Caki2 (cell line): ENCODE measurements at places on chromosomes 7 and 10.

DNA sequence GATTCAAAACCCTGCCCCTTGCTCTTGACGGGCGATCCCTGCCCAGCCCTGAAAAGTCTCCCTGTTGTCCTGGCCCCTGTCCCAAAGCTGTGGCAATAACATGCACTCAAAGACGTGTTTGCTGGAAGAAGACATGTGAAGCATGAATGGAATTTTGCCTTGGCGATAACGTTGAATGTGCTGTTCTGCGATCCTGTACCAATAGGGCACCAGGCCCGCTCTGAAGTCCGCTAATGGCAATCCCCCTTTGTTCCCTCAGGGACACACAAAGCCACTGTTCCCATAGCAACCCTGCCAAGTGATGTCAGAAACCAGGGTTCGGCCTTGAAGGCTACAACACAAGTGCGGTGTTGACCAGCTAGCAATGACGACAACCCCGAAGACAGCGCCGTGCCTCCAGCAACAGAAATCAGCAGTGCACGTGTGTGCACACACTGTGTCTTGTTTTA, 284.6 kb downstream of the KLF6 start:
- DNase-seq = no peak

DNA sequence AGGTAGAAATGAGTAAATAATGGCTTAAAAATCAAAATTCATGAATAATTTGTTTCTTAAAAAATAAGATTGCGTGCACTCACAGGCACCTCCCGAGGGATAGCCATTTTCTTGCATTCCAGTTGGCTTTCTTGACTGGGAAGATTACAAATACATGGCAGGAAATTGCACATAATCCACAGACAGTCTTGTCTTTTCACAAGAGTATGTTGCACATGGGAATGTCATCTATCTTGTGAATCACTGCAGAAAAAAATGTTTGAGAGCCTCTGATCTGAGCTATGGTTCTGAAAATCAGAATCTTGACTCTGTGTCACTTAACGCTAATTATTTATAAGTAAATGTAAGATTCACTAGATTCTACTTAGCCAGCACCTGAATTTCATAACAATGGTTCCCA, 74.1 kb upstream of the PRKG1 start:
- DNase-seq = no peak

- peak; percentile 16 for DNase-seq
Measured at GRCh38 chr10:25815236-25815635, 118.8 kb upstream of the MYO3A start.

GRCh38 chr10:116974456-116975005, 30.5 kb downstream of the SHTN1 start:
- DNase-seq = no peak

DNA sequence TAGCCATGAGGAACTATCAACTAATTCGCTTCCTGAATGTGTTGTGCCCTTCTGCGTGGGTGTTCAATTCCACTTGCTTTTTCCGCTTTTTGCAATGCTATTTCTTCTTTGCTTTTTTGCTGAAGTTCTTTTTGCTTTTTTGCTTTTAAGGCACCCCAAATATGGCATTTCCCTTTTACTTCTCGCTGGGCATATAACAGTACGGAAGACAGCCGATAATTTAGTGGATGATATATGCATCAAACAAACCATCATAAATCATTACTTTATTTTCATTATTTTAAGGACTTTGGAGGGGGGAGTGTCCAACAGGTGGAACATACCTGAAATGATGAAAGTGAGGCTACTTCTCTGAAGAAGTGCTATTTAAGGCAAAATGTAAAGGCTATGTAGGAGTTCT, 277.0 kb upstream of the MTPN start:
- no peak for DNase-seq

- DNase-seq = no peak
Measured at GRCh38 chr7:109782806-109783205, 1213.1 kb downstream of the DNAJB9 start.

DNA sequence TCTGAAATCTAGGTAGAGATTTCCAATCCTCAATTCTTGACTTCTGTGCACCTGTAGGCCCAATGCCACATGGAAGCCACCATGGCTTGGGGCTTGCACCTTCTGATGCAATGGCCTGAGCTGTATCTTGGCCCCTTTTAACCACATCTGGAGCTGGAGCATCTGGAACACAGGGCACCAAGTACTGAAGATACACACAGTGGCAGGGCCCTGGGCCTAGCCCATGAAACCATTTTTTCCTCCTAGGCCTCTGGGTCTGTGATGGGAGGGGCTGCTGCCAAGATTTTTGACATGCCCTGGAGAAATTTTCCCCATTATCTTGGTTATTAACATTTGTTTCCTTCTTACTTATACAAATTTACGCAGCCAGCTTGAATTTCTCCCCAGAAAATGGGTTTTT, 39.1 kb downstream of the GCC1 start:
- no peak for DNase-seq

- DNase-seq = no peak
Measured at GRCh38 chr7:13912715-13913278, 76.7 kb downstream of the ETV1 start.

DNA sequence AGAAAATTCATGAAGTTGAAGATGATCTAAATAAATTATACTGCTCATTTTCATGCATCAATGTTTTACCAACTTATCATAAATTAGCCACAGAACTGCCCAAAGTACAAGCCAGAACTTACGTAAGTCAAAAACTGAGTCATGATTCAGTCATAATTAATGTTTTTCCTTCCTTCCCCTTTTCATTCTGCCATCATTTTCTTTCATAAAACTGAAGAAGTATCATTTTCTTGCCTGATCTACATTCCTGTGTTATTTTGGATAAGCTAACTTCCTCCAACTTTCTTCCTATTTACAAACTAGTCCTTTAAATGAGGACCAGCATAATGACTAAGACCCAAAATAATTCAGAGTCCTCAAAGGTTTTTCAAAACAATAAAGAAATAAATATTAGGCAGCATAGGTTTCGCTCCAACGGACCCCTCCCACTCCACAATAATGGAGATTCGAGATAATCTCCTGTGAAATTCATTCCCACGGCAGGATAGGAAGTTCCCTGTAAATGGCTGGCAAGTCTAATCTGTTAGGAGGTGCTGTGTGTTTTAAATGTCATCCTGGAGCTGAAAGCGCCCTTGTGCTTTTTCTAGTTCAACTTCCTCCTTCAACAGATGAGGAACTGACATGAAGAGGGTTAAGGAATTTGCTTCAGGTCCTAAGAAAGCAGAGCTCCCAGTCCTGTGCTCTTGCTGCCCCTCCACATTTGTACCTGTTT, 218.9 kb downstream of the DOCK4 start:
- DNase-seq = no peak

- no peak for DNase-seq
Measured at GRCh38 chr10:74415146-74415839, 264.3 kb downstream of the ADK start.

DNA sequence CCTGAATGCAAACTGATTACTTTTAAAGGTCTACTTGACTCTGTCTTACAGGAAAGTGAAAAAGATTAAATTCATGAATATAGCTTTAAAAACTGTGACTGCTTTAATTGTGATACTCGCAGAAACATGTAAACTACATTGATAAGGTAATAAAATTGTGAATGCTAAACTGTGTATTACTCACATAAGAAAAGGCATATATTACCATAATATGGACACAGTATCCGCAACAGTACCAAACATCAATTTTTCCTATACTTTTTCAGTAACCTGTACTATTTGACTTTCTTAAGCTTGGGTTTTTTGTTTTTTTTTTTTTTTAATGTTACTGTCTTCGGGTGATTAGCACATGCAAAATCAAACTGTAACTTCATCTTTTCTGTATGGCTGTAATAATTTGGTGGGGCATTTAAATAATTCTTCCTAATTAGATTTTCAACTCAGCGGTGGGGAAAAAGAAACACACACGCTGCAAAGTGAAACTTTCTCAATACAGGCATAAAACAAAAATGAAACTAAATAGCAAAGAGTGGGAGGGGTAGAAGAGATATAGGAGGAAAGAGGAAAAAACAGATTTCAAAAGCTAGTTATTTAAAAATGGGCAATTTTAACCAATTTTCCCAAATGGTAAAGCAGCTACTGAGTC, 23.2 kb downstream of the NT5C3A start:
- DNase-seq = no peak

DNA sequence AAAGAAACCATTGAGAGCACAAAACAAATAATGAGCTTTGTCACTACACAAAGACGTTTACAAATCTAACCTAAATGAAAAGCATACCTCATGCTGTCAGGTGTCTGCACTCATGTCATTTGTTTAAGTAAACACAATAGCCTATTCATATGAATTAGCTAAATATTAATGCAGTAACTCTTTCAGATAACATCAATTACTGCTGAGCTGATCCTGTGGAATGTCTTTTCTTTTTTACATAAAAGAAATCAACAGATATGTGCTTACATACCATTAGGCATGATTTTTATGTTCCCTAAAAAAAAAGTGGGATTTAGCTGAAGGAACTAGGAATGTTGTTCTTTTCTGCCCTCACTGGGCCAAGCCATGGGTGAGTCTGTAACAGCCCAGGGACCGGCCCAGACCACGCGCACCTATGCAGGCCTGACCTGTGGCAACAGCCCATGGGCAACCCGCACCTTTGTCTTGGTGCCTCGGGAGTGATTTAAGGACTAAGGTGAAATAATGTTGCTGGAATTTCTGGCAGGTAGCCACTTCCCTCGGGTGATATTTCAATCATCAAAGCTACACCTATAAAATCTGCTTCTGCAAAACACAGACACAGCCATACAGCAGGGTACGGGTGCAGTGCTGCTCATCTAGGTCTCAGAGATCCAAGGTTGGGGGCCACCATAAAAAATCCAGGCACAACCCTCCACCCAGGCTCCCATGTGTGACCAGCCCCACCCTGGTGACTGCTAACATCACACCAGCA, 44.6 kb downstream of the FGFR2 start:
- peak; percentile 87 for DNase-seq

DNA sequence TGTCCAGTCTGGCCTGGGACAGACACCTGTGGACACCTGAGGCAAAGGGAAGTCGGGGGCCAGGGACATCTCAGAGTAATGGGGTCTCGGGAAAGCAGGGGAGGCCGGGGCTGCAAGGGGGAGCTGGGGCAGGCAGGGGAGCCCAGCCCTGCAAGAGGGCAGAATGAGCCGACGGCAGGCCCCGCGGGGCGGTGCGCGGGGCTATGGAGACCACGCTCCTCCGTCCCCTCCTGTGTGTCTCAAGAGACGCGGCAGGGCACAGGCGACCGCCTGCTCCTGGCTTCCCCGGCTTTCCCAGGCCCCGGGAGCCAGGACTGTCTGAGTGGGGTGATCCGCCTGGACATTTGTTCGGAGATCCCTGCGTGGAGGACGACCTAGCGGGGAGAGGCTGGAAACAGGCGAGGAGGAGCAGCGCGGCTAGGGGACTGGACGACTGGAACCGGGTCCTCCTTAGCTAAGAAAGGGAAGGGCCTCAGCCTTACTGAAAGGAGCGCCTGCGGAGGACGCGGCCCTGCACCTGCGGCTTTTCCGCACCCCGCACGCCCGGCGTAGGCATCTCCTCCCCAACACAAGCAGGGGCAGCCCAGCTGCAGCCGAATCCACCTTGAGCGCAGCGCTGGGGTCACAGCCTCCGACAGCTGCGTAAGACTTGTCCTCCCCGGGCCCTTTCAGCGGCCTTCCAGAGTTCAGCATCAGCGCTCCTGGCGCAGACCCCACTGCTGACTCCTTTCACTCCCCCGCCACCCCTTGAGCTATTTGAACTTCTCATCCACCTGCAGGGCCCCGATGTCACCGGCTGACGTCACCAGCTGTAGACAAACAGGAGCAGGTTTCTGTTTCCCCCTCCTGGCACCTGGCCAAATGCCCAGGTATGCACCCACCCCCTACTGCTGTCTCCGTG, 176.4 kb downstream of the ZNF248 start:
- no peak for DNase-seq

GRCh38 chr7:108613147-108613948, 43.7 kb downstream of the DNAJB9 start:
- peak; percentile 17 for DNase-seq

DNA sequence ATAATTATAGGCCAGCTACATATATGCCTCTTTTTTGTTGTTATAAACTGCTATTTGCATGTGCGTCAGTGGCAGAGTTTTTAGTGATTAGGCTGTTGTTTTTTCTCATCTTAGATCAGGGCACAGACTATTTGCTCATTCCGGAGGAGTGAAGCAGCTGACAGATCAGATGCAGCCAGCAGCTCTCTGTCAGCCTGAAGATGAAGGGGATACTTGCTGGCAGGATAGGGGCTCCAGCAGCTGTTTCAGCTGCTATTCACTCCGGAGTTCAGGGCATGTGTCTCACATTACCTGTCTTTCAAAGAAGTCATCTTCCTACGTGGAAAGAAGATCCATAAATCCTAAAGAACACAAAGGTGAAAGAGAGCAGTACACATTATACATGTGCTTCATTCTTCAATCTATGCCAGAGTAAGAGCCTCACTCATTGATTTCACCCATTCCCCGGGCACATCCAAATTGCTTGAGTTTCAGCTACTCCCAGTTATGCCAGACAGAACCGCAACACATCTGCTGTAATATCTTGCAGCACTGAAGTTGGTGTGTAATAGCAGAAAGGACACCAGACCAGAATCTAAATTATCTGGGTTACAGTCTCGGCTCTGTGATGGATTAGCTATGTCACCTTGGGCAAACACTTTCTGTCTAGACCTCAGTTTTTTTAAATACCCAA, 182.8 kb upstream of the CHRM2 start:
- DNase-seq = no peak

GRCh38 chr10:15113766-15114165, 16.6 kb downstream of the RPP38 start:
- DNase-seq = no peak

- DNase-seq = no peak
Measured at GRCh38 chr7:39950473-39951225, 593 bp downstream of the CDK13 start.
